ENCODE measurements at places on chromosomes 1 and 21.

- no peaks in the 10 kb centered on the region for H3K36me3 ChIP-seq
- H3K27ac ChIP-seq, result no peak overlapping the region
- H3K27me3 ChIP-seq, result no peaks in the 10 kb centered on the region
- no peak for DNase-seq
- H3K4me1 ChIP-seq, result peaks cover 4% of the 10 kb centered on the region
- no peak overlapping the region for H3K4me3 ChIP-seq
Measured at GRCh38 chr1:203133970-203134725, 6.6 kb downstream of the ADORA1 start.

DNA sequence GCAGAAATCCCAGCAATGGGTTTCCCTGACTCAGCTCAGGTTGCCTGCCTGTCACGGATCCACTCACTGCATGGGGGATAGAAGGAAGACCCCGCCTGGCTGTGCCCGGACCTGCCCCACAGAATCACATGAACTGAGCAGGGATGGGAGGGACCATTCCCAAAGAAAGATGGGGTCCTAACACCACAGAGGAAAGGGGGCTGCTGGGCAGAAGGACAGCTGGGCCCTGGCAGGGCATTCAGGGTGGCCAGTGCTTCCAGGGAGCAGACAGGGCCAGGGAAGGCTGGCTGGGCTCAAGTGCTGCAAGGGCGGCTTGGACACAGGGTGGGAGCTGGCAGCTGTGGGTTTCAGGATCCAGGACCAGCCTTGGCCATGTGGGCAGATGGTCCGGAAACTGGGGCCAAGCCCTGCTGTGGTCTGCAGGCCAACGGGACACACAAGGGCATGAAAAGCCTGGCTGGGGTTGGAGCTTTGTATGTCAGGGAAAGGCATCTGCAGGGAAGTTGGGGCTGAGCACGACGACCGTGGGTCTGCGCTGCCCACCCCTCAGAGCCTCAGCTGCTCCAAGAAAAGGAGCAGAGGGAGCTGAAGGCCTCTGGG is 723.9 kb downstream of the PTPRU start:
- no peak overlapping the region for H3K4me3 ChIP-seq
- no peak for DNase-seq
- no peaks in the 10 kb centered on the region for H3K36me3 ChIP-seq
- H3K27me3 ChIP-seq, result no peaks in the 10 kb centered on the region
- H3K27ac ChIP-seq, result no peak overlapping the region

DNA sequence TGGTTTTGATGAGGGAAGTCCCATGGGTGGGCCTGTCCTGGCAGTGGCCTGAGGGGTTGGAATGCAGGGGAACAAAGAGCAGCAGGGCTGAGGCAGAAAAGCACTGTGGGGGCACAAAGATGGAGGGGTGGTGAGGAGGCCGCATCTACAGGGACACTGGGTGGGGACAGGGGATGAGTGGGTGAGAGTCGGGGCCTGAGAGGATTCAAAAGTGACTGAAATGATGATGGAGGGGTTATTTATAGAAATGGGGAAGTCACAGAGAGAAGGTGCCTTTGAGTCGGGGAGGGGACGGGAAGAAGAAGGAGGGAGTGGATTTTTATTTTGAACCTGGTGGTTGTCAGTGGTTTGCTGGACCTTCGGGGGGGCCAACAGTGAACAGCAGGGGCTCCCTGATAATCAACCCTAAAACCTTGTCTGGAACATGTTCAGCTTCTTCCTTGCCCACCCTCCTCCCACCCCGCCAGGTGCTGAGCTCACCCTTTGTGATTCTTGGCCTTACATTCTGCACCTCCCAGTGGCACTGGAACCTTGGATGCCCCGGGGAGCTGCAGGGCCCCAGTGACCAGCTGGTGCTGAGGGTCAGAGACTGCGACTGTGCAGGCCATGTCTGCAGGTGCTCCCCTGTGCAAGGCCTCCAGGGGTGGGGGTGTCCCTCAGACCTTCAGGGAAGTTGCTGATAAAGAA is 42.9 kb downstream of the IER5 start:
- H3K4me1 ChIP-seq, result peaks cover 18% of the 10 kb centered on the region
- H3K27me3 ChIP-seq, result no peaks in the 10 kb centered on the region
- H3K4me3 ChIP-seq, result no peak overlapping the region
- no peak overlapping the region for H3K27ac ChIP-seq
- DNase-seq, result no peak
- no peaks in the 10 kb centered on the region for H3K36me3 ChIP-seq

GRCh38 chr21:17979763-17980162 is 160.6 kb upstream of the C21orf91 start:
- H3K4me3 ChIP-seq, result no peak overlapping the region
- no peaks in the 10 kb centered on the region for H3K36me3 ChIP-seq
- H3K27me3 ChIP-seq, result no peaks in the 10 kb centered on the region
- DNase-seq, result no peak
- H3K27ac ChIP-seq, result no peak overlapping the region

DNA sequence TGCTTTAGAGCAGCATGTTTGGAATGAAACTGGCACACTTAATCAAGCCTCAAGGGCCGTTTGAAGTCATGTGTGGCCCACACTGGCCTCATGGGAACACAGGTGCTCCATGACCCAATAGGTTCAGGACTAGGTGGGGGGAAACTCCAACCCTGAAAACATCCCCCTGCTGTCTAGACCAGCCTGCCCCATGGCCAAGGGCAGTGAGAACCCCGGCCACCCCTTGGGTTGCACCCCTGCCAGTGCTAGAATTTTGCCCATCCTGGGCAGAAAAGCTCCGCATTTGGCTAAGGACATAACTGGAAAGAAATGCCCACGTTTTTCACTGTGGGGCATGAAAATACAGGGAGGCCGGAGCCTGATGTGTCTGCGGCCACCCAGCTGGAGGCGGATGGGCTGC is 6.1 kb upstream of the PTGER3 start:
- no peak overlapping the region for H3K27ac ChIP-seq

GRCh38 chr1:238488401-238488800 is 597.7 kb upstream of the ZP4 start:
- H3K4me3 ChIP-seq, result no peak overlapping the region
- H3K36me3 ChIP-seq, result no peaks in the 10 kb centered on the region
- no peak for DNase-seq
- H3K27me3 ChIP-seq, result no peaks in the 10 kb centered on the region
- no peaks in the 10 kb centered on the region for H3K4me1 ChIP-seq
- H3K27ac ChIP-seq, result no peak overlapping the region

DNA sequence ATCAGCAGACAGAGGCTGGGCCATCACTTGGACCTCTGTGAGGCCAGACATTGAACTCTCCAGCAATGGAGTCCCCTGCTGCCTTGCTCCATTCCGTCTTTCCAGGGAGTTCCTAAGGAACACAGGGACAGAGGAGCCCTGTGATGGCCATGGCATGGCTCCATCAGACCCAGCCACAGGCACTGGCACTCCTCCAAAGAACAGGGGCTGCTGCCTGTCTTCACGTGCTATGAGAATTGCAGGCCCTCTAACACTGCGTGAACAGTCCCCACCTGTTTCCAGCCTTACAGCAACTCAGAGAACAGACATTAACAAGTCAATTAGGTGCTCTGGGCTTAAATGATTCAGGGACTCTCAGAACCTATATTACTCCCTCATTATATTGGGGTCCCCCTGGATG is 140.8 kb downstream of the ASTN1 start:
- H3K36me3 ChIP-seq, result no peaks in the 10 kb centered on the region
- no peaks in the 10 kb centered on the region for H3K4me1 ChIP-seq
- no peak overlapping the region for H3K27ac ChIP-seq

- no peaks in the 10 kb centered on the region for H3K27me3 ChIP-seq
- no peaks in the 10 kb centered on the region for H3K36me3 ChIP-seq
- H3K4me1 ChIP-seq, result no peaks in the 10 kb centered on the region
- H3K27ac ChIP-seq, result no peak overlapping the region
- DNase-seq, result no peak
- H3K4me3 ChIP-seq, result no peak overlapping the region
Measured at GRCh38 chr1:160971618-160972056, 17.0 kb upstream of the ITLN2 start.

GRCh38 chr1:231591466-231591865 is 35.1 kb upstream of the DISC1 start:
- H3K4me1 ChIP-seq, result no peaks in the 10 kb centered on the region

- no peaks in the 10 kb centered on the region for H3K36me3 ChIP-seq
- H3K27ac ChIP-seq, result no peak overlapping the region
- H3K27me3 ChIP-seq, result no peaks in the 10 kb centered on the region
Measured at GRCh38 chr1:31488528-31488927, 75.5 kb downstream of the SERINC2 start.

All from kidney (tissue), 22 donors.